ENCODE measurements at places on chromosomes 4 and X. TPM values are rescaled to one million over a fixed set of nuclear protein-coding genes. Genes with fewer than 3 reads are reported as not detected.

Gene SPON2
- 0.35 TPM for total RNA-seq

Gene SMR3B
- not detected for total RNA-seq

Gene DCLK2
- 10.2 TPM for total RNA-seq

Gene CT45A7
- total RNA-seq = not detected

Gene GPRASP1
- total RNA-seq = 0.42 TPM

Gene PRICKLE3
- total RNA-seq = 18.2 TPM

Gene XAGE2
- total RNA-seq = not detected

Gene GLUD2
- 2.4 TPM for total RNA-seq

Gene INTS6L
- 0.12 TPM for total RNA-seq

Gene XK
- total RNA-seq = 0.34 TPM

Gene PCDH18
- total RNA-seq = not detected

Gene FRMD7
- total RNA-seq = not detected

Gene PPEF2
- not detected for total RNA-seq

Gene MUC7
- not detected for total RNA-seq

Gene ESX1
- not detected for total RNA-seq

Gene FMR1NB
- not detected for total RNA-seq

Gene PNMA5
- not detected for total RNA-seq

Gene SPANXN4
- total RNA-seq = not detected
